Tibial nerve (tissue), 4 donors: ENCODE measurements at places on chromosomes 2 and 18.

DNA sequence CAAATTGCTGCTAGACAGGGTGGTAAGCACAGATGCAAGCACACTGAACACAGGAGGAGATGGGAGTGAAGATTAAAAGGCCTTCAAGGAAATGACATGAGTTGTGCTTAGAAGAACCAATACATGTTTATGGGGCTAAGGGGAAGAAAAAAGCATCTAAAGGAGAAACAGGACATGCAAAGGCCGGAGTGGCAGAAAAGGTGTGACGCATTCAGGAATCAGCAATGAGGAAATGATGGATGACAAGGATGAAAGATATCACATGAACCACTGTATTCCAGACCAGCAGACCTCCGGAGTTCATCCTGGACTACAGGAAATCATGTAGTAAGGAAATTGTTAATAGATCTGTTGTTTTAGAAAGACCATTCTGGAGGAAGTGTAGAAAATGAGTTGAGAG is 42.8 kb downstream of the PPP4R1 start:
- no peak for DNase-seq

GRCh38 chr2:16201848-16202247 is 261.5 kb downstream of the MYCN start:
- no peak for DNase-seq

DNA sequence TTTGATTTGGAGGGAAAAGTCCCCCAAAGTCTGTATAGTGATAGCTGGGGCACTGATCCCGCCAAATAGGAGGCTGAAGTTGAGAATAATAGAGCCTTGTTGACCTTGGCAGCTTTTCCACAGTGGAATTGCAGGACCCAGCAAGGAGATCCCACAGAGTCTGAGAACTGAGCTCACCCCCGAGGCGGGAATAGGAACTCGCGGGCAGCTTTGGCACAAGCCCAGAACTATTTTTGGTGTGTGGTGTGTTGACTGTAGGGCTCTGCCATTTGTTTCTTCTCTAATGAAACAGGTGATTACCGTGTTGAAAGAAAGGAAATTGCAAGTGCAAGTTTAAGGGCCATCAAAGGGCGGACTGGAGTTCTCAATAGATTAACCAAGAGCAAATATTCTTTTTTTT is 34.0 kb downstream of the SH3RF3 start:
- DNase-seq: no peak

DNA sequence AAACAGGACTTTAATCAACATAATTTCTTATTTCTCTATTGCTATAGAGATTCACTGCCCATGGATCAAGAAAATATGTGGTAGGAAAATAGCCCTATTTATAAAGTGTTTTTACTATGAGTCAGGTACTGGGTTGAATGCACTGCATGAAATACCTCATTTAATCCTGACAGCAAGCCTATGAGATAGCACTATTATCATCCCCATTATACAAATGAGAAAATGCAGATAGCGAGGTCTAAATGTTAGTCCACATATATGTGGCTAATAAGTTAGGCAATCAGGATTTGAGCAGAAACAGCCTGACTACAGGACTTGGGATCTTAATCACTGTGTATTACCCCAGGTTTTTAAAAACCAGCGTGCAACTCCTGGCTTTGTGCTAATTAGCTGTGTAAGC is 8.5 kb upstream of the LYPD1 start:
- no peak for DNase-seq

DNA sequence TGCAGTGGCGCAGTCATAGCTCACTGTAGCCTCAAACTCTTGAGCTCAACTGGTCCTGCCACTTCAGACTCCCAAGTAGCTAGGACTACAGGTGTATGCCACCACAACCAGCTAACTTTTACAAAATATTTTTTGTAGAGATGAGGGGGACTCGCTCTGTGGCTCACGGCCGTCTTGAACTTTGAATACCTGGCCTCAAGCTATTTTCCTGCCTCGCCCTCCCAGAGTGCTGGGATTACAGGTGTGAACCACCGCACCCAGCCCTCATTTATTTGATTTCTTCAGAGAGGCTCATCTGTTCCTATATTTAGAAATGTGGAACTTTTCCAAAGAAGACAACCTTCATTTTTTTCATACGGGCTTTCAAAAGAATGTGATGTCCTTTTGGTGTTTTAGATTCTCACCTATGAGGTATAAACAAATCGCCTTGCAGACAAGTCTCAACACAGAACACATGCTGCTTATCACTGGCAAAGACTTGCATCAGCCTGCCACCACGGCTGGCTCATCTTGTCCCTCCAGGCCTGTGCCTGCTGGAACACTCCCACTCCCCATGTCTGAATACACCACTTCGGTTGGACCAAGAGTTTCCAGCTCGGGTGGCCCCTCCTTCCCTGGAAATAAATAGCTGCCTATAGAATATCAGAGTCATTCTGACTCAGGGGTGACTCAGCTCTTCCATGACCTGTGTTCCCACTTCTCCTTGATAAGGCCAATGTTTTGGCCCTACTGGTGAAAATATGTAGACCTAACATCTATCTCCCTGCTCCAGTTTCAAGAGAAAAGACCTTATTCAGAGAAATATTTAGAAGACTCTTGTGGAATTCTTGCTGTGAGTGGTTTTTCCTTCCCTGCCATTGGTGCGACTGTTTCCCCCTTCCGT is 202.6 kb downstream of the TGIF1 start:
- DNase-seq: no peak

- DNase-seq: no peak
These were observed 200.5 kb downstream of the KLHL29 start for GRCh38 chr2:23585273-23586170.

- no peak for DNase-seq
These were observed 329.3 kb downstream of the TXNL1 start for GRCh38 chr18:56309104-56309503.

- DNase-seq: no peak
These were observed 31.1 kb upstream of the CERS6 start for GRCh38 chr2:168424971-168425370.
